OCI-M1 (cell line): ENCODE measurements at places on chromosomes 6 and 20.
A peak's percentile ranks its signal among the peaks of the same experiment; 100 is the strongest.

DNA sequence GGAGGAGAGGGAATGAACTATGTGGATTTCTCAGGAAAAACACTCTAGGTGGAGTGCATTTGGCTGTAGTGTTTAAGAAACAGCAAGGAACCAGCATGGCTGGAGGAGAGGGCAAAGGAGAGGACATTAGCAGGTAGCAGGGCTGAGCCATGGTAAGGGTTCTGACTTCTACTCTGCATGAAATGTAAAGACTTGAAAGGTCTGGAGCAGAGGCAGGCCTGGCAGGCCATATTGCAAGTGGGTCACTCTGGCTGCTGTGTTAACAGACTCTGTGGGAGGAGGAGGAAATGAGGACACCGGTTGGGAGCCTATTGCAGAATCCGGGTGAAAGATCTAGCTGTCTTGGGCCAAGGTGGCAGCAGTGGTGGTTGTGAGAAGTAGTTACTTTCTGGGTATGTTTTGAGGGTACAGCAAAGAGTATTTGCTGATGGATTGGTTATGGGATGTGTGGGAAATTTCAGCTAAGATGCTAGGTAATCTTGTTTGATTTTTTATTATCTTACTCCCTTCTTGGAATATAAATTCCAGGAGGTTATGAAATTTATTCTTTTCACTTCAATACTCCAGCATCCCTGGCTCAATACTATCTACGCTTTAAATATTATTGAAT lies 115.9 kb upstream of the BCLAF1 start:
- no peak for DNase-seq

- DNase-seq, result peak; percentile 75
These were observed 807 bp downstream of the TBC1D20 start for GRCh38 chr20:461254-462198.

DNA sequence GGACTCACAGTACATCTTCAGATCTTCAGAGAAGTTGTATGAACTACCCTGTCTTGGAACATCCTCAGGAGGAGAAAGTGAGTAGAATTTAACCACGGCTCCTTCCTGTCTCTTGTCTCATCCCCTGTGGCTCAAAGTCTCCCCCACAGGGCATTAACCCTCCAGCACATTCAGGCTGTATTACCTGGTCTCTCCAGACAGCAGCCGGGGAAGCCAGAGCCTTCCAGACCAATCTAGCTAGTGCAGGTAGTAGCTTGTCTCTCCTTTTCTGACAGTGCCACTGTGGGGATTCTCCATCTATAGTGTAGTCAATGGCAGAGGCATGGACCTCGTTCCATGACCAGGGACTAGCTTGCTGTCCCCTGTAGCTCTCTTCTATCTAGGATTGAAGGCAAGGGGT lies 16.9 kb upstream of the ELMO2 start:
- DNase-seq, result no peak

DNA sequence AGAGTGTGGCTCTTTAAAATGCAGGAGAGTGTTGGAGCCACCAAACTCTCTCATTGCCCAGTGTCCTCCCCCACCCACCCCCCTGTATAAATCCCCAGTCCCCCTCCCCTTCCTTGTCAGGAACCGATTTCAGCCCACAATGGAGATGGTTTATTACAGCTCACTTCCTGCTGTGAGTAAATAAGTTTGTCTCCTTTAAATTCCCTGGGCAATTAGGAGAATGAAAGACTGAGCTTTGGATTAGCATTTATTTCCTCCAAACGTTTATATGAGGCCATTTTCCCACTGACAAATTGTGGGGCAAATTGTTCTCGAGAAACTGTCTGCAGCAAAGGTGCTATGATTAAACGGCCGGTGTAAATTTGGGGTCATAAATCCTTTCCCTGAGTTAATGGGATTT lies 128.8 kb downstream of the DHX35 start:
- no peak for DNase-seq

- DNase-seq, result no peak
These were observed 84.6 kb downstream of the MAFB start for GRCh38 chr20:40604416-40604815.

- no peak for DNase-seq
These were observed 36.9 kb downstream of the UTRN start for GRCh38 chr6:144321839-144322591.

GRCh38 chr20:44572551-44573500 lies 9.6 kb upstream of the PKIG start:
- DNase-seq, result peak; percentile 30

DNA sequence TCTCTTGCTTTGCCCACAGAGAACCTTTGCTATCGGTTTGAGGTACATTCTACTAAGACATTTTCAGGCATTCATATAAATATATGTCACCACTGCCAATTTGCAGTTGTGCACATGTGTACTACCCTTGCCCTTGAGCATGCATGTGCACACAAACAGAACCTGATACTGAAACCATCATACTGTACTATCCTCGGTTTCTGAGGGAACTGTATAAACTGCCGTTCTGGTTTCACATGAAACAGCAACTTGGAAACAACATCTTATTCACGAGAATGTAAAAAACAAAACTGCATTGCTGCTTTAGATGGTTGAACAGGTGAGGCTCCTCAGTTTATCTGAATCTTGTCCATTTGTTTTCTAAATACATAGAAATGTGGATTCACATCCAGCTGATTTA lies 151.2 kb upstream of the TMEM170B start:
- DNase-seq, result no peak

GRCh38 chr6:117409420-117409819 lies 16.3 kb downstream of the ROS1 start:
- peak; percentile 14 for DNase-seq

GRCh38 chr6:142207265-142207877 lies 60.3 kb downstream of the VTA1 start:
- peak; percentile 65 for DNase-seq

DNA sequence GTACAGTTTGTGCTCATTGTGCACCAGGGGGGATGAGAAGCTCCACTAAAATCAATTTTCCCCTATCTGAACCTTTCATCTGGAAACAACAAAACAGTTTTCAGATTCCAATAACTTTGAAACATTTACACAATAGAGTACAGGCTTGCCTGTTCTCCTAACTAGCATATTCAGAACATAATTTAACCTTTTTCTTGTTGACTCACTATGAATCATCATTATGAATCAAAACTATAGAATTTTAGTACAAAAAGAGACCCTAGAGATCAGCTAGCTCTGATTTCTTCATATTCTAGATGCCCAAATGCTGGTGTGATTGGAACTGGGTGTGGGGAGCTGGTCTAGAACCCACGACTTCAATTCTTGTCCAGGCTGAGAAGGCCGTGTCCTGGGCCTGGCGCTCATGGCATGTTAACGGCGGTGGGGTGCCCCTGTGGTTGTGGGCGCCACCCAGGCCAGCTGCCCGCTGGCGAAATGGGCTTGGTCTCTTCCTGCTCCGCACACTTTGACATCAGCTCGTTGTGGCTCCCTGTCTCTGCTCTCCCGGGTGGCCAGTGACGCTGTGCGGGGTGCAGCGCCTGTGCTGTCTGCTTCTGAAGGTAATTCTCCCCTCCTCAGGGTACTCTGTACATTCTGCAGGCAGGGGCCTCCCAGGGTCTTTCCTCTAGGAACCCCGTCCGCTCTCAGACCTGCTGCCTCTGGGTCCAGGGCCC lies 29.9 kb upstream of the AGPAT4 start:
- DNase-seq, result no peak

DNA sequence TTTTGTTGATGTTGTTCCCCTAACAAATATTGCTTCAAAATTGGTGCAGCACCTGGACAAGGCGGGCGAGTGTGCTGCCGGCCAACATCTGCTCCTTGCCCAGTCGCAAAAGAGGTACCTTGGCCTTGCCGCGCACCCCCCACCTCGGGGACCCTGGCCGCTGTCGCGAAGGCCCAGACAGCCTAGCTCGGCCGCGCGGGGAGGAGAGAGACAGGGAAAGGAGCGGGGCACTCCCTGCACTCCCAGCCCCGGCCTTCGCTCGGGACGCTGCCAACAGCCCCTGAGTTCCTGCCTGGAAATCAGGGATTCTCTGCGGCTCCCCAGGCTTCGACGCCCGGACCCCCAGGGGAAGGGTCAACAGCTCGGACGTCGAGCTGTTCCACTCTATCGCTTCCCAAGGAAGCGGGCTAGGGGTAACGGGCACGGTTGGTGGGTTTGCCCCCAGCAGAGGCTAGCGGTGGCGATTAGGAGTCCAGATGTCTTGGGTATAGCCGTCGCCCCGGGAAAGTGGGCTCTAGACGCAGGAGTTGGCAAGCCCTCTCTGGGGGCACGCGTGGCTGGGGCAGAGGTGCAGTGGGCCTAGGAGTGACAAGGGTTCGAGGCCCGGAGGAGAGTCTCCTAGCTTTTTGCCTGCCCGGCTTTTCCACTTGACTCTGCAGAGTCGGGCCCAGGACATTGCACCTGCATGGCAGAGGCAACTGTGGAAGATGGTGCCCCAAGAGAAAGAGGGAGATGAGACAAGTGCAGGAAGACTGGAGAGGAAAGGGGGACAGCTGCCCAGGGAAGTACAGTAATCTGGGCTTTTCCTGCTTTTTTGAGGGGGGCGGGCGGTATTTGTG lies 8.2 kb downstream of the POU3F2 start:
- DNase-seq, result no peak

DNA sequence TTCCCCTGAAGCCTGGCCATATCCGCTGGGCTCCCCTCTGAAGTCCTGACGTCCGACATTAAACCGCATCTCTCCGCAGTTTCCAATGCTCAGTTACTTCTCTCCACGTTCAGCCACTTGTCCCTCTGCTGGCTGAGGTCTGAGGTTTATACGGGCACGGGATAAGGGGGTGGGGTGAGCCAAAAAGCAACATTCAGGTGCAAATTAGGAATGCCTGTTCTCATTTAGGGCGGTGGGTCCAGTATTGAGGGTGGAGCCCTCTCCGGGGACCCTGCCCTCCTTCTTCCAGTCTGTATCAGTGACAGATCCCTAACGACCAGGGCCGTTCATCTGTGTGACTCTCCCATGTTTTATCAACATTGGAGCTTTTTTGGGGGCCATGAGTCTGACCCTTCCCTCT lies 1454.4 kb downstream of the HACE1 start:
- DNase-seq, result no peak
